ENCODE measurements at places on chromosomes 7 and 10.

DNA sequence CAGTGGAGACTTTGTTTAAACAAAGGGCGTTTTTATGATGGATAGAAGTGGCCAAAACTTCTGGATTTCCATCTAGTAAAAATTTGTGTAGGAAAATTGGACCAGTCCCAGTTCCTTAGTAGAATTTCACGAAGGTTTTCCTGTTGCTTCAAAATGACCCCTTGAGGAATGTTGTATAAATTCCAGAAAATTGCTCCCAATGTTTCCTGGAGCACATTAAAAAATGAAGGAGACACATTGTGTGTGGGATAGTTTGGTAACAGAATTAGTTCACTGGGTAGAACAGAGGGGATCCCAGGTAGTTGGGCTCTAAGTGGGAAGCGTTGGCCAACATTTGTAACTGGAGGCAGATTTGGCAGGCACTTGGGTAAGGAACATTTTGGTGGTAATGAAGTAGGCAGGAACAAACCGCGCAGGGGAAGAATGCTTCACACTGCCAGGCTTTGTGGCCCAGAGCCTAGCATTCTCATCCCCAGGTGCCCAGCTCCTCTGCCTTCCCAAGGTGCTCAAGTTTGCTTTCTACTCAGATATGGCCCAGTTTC is 758.6 kb downstream of the AUTS2 start:
- no peak for DNase-seq

GRCh38 chr10:70198696-70199466 is 28.6 kb upstream of the SAR1A start:
- no peak for DNase-seq

GRCh38 chr7:150369748-150370501 is 1.3 kb downstream of the REPIN1 start:
- DNase-seq, result no peak

GRCh38 chr10:103930881-103931280 is 12.9 kb upstream of the STN1 start:
- DNase-seq, result no peak

- DNase-seq, result no peak
Measured at GRCh38 chr7:54856856-54857255, 97.8 kb upstream of the SEC61G start.
